NCI-H2081 (cell line): ENCODE measurements at places on chromosomes 2 and 18.

GRCh38 chr2:60309941-60310660 is 243.4 kb downstream of the BCL11A start:
- DNase-seq: no peak

DNA sequence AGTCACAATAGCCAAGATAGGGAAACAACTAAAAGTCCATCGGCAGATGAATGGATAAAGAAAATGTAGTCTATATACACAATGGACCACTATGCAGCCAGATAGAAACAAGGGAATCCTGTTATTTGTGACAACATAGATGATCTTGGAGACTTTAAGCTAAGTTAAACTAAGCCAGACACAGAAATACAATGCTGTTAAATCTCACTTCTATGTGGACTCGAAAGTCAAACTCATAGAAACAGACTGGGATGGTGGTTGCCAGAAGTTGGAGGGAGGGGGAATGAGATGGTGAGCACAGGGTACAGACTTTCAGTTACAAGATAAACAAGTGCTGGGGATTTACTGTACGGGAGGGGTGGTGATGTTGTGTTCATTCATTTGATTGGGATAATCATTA is 5.4 kb upstream of the CNDP1 start:
- DNase-seq: no peak

- no peak for DNase-seq
Measured at GRCh38 chr2:75353131-75353530, 153.8 kb upstream of the TACR1 start.

- no peak for DNase-seq
Measured at GRCh38 chr2:135149251-135149650, 97.2 kb downstream of the RAB3GAP1 start.

DNA sequence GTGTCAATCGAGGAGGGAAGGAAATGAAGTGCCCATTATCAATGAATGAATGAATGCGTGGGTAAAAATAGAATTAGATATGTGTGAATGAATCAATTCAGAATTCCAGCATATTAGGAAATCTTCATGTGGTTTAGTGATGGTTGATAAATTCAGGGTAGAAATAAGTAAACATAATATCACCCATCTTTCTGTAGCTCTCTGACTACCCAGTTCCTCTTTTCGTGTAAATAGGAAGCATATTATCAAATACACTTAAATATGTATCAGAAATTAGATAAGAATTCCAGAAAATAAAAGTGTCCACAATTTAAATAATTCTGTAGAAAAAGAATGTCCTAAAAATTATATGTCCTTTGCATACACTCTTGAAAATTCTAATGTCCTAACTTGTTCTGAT is 552.9 kb upstream of the LRATD1 start:
- no peak for DNase-seq
